ENCODE measurements at places on chromosomes 3 and 15.

GRCh38 chr3:146065573-146066006 lies 95.4 kb downstream of the PLOD2 start:
- ATAC-seq = no peak

GRCh38 chr3:58563386-58564035 lies 13.7 kb downstream of the FAM107A start:
- ATAC-seq = no peak

DNA sequence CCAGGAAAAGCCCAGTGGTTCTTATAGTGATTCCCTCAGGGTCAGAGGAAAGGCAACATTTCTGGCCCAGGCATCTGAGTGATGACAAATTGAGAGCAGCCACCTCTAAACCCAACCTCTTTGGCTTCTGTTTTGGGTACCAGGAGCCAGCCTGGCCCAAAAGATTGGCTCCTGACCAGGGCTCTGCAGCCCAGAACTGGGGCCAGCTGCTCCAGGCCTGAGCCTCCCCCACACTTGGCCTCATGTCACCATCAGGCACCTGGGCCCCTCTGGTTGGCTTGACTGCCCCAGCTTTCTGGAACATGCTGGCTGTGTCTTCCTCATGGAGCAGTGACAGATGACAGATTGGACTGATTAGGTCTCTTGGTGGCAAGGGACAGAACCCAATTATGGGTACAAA lies 26.0 kb upstream of the HCN4 start:
- ATAC-seq = no peak

DNA sequence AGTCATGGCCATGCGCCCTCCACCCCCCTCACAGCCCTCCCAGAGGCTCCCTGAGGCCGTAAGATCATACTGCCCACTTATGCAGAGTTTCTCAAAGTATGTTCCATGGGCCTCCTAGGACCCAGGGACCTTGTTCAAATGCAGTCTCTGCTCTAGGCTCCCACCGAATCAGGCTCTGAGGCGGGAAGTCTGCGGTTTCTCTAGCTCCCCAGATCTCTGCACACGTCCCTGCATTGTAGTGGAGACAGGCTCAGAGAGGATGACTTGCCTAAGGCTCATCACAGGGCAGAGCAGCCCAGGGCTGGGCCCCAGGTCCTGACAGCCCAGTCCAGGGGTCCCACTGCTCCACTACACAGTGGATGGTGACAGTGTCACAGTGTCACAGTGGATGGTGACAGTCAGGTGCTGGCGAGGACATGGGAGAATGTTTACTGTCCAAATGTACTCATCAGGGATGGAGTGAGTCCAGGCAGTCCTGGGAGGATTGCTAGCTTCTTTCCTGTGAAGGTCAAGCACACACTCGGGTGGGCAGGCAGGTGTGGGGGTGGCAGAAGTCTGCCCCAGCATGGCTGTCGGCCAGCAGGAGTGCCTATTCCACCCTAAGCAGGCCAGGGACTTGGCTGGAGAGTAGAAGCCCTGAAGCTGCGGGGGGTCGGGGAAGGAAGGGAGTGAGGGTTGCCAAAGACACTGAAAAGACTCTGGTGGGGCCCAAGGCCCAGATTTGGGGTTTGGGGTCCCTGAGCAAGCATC lies 12.4 kb downstream of the ANKRD63 start:
- ATAC-seq = no peak

DNA sequence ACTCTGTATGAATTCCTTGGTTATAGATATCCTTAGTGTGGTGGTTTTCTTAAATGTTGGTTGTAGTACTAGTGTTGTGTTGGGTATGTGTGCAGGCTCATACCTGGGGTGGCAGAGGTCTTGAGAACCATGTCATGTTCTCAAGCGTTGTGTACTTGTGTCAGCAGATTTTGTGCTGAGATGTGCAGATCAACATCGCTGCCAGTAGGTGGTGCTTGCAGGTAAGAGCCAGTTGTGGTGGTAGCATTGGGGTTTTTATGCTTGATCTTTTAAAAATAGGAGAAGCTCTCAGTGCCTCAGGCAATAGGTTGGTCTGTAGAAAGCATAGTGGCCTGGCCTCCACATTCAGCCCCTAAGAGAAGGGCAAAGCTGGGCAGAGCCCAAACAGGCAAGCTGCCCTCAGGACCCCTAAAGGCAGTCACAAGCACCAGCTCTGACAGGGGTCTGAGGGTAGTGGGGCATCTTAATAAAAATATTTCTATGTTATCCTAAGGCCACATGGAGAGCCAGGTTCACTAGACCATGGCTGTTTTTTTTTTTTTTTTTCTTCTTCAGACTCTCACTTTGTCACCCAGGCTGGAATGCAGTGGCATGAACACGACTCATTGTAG lies 164.0 kb downstream of the IL20RB start:
- ATAC-seq = no peak

GRCh38 chr15:37206690-37207089 lies 106.3 kb upstream of the MEIS2 start:
- ATAC-seq = no peak
